CD4-positive, alpha-beta T cell treated with Interleukin-15 for 4 hours (primary cell): ENCODE measurements at places on chromosomes 3 and 15.

DNA sequence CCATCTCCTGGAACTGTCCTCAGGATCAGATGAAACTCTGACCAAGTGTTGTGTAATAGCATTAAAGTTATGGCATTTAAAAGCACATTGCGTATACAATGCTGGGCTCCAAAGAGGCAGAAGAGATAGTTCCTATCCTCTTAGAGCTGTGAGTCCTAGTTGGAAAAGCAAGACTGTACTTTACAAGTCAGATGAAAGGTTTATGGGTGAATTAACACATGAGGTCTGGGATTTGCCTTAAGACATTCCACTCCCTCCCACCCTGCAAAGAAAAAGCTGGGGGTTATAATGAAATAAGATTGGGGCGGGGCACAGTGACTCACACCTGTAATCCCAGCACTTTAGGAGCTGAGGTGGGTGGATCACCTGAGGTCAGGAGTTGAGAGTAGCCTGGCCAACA, 35.6 kb downstream of the SNAPC5 start:
- no peak for DNase-seq

DNA sequence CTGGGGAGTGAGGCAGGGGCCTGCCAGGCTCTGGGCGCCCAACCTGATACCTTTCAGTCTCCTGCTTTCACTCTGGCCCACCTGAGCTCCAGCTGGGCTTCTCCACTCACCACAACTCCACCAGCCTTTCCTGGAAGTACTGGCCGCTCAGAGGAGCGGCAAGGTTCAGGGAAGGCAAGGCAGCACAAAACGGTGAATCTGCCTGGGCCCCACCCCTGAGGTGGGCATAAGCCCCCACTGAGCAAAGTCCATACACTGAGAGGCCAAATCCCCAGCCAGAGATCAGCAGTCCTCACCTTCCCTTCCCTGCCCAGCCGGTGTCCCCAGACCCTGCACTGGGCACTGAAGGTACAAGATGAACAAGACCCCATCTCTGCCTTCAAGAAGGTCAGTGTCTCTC, 70.7 kb downstream of the TLE3 start:
- DNase-seq: no peak

DNA sequence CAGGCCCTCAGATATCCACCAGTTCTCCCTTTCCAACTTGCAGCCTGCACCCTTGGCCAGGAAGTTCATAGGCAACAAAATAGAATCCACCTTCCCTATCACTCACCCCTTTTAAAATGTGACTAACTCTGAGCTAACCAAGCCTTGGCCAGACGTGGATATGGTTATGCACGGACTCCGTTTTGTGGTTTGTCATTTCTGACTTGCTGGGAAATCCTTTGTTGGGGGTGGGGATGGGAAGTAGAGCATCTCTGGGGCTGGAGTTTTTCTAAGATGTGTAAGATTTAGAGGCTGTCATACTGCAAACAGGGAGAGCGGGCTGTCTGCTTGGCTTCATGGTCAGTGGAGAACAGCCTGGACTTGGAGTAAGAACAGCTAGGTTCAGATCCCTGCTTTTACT, 62.6 kb downstream of the SMAD3 start:
- no peak for DNase-seq

- DNase-seq: no peak
Measured at GRCh38 chr3:15345066-15345607, 12.8 kb upstream of the SH3BP5 start.

DNA sequence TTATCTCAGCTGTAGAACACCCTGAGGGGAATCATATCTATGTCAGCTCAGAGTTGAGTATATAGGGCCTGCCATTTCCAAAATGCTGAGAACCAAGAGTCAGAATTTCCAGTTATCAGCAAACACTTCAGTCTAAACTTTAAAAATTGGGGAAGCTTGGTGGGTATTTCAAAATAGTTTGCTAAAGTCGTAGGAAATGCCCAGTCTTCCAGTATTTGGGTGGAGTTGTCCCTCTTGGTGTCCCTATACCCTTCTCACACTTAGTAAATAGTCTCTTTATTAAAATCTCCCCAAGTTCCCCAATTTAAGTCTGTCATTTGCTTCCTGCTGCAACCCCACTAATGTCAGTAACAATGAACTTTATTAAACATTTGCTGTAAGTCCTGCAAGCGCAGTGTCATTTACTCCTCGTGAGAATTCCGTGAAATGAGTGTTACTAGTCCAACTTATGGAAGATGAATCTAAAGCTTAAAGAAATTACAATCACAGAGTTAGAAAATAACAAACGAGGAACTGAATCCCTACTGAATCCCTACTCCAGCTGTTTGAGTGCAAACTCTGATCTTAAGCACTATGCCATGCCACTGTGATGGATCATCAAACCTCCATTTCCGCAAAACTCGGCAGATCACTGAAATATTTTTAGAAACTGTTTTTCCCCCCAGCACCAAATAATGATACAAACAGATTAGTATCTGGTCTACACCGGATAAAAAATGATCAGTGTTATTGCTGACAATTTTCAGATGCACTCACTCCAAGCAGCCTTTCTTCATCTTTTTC, 341.7 kb upstream of the PROK2 start:
- no peak for DNase-seq

DNA sequence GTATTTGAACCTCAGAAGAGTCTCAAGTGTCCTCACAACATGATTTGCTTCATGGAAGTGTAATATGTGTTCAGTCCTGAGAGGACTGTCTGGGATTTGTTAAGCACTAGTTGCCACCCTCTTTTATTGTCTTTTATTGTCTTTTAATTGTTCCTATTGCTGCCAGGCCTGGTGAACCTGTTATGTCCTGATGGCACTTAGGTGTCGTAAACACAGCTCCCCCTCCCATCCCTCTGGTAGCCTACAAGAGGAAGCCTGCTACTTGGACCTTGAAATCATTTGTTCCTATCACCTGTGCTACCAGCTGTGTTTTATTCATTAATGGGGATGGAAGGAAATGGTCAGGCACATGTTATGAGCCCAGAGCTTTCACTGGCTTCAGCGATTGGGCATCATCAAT, 19.3 kb downstream of the CCNB2 start:
- no peak for DNase-seq

DNA sequence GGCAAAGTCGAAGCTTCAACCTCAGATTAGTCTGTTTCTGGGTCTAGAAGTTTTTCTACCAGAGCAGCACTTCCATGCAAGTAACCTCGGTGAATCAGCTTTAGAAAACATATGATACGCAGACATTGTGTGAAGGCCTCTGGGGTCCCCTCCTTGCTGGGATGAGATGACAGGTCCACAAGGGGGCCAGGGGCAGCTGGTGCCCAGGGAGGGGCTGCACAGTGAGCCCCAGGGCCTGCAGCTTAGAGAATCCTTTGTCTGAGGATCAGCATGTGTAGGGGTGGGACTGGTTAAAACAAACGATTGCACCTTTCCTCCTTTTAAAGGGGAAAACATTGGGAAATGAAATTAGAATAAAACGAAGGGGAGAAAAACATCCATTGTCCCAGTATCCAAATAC, 47.5 kb upstream of the TLE3 start:
- DNase-seq: no peak

DNA sequence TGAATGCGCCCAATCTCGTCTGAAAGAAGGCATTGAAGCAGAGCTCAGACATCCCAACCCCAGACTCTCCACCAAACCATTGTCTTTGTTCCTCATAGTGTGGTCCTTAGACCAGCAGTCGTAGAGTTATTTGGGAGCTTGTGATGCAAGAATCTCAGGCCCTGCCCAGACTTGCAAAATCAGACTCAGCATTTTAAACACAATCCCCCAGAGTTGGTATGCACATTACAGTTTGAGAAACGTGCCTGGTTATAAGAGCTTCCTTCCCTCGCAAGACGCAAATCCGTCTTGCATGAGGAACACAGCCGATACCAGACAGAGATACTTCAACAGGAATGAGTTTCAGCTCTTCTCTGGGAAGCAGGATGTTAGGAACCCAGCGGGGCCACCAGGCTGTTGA, 38.9 kb upstream of the IREB2 start:
- DNase-seq: no peak

DNA sequence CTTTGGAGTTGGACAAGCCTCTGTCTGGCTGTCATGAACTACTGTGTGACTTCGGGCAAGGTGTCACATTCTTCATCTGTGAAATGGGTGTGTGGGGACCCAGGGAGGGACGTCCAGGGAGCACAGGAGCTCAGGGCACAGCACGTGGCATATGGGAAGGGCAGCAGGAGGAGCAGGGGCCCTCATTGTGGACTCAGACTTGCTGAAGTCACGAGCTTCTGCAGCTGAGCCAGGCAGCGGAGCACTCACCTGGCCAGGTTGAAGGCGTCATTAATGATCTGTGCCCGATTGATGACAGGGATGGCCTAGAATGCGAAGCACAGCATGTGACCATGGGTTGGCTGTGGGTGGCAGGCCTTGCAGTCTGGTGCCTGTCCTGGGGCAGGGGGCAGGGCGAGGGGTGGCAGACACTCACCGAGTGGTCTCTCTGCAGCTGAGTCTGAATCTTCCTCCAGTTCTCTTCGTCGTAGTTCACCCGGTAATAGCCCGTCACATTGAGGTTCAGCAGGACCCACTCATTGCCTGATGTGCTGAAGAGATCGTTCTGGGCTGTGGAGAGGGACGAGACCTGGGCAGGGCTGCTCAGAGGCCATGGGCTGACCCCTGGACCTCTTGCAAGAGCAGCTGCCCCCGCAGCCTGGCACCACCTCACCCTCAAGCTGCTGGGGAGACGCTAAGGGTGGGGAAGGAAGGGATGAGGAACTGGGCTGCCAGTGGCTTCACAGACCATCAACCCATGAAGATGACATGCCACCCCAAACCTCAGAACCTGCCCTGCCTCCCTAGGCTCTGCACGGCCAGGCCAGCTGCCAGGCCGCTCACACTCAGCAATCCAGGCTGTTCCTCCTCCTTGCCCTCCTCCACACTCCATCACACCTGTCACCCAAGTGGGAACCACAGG, 15.4 kb downstream of the ANPEP start:
- DNase-seq: no peak

DNA sequence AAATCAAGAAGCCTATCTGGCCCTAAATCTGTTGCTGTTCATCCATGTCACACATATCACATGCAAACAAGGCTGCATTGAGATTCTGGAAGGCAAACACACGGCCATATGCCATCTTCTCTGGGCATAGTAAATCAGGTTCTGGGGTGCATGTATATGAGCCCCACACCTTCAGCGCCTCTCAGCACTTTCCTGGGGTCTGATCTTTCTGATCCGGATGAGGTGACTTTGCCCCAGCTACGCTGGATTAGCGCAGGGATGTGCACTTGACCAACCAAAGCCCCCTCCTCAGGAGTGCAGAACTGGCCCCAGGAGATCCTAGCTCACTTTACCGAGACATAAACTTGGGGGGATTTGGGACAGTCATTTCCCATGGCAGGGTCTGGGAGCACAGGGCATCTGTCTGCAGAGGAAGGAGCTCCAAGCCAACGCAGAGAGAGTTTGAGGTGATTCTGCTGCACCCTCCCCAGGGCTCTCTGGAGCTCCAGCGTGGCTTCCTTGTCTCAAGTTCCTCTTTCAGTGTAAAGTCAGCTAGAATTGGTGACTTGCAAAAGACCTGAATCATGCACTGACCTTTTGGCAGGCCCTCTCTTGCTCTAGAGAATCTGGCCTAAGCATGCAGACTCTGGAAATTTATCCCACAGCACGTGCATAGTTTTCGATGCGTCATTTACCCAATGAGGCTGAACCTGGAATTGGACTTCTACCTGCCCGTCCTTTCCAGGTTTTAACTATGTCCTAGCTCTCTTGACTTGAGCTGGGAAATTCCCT, 63.5 kb upstream of the KLF13 start:
- DNase-seq: peak; percentile 12
